Bronchial epithelial cell (primary cell): ENCODE measurements at places on chromosomes 1 and 21. TPM values are rescaled to one million over a fixed set of nuclear protein-coding genes. Genes with fewer than 3 reads are reported as not detected.

The SYPL2 gene
- not detected in 2 replicates for total RNA-seq

The NUDT17 gene
- total RNA-seq, result 0.53 and 1.2 TPM in 2 replicates

The GJA8 gene
- total RNA-seq, result not detected in 2 replicates

The NENF gene
- 50.5 and 58.9 TPM in 2 replicates for total RNA-seq

DNA sequence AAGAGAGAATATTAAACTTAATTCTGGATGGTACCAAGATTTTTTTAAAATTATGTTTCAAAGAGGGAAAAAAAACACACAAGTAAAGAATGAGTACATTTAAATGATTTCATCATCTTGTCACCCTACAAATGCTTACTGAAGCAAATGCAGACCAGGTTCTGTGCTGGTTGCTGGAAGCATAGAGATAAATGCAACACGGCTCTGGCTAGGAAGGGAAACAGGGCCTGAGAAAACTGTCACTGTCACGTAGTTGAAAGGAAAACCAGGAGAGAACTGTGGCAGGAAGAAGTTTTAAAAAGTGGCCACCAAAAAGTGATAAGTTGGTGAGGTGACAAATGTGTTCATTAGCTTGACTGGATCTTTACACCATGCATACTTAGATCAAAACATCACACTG, 336.9 kb upstream of the NFIA start:
- no peak for DNase-seq

The OR6K6 gene
- not detected in 2 replicates for total RNA-seq

DNA sequence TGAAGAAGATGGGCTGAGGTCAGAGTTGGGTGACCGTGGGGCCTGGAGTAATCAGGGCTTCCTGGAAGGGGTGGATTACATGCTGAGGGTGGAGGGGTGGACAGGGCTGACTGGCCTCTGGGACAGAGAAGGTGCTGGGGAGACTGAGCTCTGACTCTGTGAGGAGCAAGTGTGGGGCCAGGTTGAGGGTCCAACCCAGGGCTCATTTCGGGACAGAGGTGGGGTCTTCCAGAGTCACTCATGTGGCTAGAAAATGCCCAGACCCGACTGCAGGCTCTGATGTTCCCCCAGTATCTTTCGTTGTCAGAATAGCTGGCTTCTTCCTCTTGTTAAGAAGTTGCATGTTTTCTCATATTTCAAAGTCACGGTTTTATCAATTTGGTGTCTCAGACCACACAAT, 311.8 kb downstream of the PTPRU start:
- DNase-seq, result no peak

DNA sequence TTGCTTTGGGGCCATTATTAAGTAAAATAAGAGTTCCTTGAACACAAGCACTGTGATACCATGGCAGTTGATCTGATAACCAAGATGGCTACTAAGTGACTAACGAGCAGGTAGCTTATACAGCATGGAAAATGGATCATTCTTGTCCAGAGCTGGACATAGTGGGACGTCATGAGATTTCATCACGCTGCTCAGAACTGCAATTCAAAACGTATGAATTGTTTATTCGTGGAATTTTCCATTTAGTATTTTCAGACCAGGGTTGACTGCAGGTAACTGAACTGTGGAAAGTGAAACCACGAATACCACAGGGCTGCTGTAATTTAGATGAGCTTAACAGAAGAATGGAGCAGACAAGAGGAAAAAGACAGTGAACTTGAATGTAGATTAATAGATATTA, 38.9 kb downstream of the CCDC18 start:
- no peak for DNase-seq

DNA sequence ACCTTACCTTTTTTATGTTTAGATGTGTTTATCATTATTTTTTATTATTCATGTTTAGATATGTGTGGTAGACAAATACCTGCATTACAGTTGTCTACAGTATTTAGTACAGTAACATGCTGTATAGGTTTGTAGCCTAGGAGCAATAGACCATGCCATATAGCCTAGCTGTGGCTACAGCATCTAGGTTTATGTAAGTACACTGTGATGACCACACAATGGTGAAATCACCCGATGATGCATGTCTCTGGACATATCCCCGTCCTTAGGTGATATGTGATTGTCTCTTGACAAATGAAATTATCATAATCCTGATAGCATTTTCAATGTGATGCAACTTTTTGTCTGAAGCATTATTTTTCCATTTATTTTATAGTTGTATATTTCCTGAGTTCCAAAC, 121.2 kb downstream of the DISP1 start:
- DNase-seq, result no peak

The GRHL3 gene
- total RNA-seq, result 20.5 and 49.8 TPM in 2 replicates

DNA sequence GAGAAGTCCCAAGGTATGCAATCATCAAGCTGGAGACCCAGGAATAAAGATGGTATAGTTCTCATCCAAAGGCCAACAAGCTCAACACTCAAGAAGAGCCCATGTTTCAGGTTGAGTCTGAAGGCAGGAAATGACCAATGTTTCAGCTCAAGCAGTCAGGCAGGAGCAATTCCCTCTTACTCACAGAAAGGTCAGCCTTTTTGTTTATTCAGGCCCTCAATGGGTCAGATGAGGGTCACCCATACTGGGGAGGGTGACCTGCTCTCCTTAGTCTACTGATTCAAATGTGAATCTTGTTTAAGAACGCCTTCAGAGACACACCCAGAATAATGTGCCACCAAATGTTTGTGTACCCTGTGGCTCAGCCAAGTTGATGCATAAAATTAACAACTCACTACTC, 262.4 kb downstream of the USP25 start:
- no peak for DNase-seq
